Non-pigmented ciliary epithelial cell (primary cell): ENCODE measurements at places on chromosomes 1 and 21.

GRCh38 chr1:6414881-6415626 lies 4.7 kb downstream of the HES2 start:
- DNase-seq, result no peak

- DNase-seq, result no peak
Observed at GRCh38 chr1:230149751-230150584, 82.9 kb downstream of the GALNT2 start.

DNA sequence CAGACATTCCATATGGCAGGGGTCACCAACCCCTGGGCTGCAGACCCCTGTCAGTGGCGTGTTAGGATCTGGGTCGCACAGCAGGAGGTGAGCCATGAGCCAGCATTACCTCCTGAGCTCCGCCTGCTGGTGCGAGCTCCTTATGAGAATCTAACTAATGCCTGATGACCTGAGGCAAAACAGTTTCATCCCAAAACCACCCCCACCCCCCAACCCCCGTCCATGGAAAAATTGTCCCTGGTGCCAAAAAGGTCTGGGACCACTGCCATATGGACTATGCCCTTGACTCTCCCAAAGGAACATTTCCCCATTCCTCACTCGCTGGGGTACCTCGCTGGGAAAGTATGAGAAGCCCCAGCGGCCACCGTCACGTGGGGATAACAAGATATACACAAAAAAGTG lies 6.4 kb upstream of the CPT2 start:
- no peak for DNase-seq

GRCh38 chr1:230798491-230798890 lies 51.3 kb downstream of the CAPN9 start:
- no peak for DNase-seq

DNA sequence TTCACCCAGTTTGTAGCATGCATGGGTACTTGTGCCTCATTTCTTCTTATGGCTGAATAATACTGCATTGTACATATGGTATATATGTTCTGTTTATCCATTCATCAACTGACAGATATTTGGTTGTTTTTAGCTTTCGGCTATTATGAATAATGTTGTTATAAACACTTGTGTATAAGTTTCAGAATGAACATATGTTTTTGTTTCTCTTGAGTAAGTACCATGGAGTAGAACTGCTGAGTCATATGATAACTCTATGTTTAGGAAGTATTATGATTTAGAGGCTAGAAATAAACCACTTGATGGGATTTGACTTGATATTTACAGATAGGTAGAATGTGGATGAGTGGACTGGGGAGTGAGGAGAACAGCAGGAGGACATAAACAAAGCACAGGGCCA lies 48.6 kb downstream of the WNT2B start:
- DNase-seq, result no peak

DNA sequence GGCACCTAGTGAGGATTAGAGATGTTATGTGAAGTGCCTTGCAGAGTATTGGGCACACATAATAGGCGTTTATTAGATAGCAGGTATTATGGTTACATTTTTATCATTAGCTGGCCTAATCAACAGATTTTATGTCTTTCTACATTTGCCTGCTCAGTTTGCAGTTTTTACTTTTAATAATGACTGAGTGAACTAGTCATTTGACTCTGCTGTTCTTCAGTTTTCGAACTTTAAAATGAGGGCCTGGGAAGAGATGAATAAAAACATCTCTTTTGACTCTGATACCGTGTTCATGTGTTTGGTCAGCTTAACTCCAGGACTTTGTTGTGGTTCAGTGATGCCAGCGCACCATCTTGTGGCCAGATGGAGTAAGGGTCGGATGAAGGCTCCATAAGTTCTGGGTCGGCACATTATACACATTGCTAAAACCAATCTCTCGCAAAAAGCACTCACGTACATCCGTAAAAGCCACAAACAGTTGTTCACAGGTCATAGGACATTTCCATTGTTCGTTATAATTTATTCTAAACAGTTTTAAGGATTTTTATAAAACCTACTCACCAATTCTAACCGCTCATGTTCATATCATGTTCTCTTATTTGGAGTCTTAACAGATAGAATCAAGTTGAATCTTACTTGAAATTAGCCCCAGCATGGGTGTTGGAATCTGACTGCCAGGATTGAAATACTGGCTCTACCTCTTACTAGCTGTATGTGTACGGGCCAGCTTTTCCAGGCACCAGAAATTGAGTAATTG lies 78.4 kb upstream of the GPR88 start:
- DNase-seq, result peak; percentile 50

- no peak for DNase-seq
Observed at GRCh38 chr1:53406551-53407235, 52.5 kb upstream of the DMRTB1 start.

- DNase-seq, result no peak
Observed at GRCh38 chr1:1954831-1955441, 35.9 kb upstream of the TMEM52 start.

GRCh38 chr1:225361176-225361575 lies 66.7 kb downstream of the LBR start:
- DNase-seq, result no peak

DNA sequence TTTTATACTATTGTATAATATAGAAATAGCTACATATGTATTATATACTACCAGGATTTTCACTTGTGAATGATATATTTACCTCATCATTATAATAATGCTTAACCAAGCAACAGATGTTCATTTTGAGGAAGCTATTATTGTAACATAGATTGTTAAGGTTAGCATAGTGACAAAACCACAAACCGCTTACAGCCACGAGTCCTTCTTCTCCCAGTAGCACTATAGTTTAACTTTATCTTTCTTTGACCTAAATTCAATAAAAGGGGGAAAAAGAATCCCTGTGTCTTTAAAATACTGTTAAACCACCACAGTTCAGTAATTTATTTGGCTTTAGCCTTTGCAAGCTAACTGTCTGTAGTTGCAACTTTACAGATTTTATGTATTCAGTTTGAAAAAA lies 1039.4 kb upstream of the B3GALT2 start:
- DNase-seq, result no peak

DNA sequence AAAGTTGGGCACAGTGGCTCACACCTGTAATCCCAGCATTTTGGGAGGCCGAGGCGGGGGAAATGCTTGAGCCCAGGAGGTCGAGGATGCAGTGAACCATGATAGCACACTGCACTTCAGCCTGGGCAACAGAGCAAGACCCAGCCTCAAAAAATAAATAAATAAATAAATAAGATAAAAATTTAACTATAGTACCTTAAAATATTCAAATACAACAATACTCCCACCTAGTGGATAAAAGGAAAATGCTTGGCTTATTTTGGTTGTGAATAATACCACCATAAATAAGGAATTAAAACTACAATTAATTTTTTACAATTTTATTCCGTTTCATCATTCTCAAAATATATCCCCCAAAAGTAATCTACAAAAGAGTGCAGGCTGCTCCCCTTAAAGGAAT lies 8.1 kb downstream of the PSMG1 start:
- DNase-seq, result no peak

- DNase-seq, result no peak
Observed at GRCh38 chr1:51230501-51231078, 5.5 kb upstream of the RNF11 start.

- DNase-seq, result no peak
Observed at GRCh38 chr21:38821959-38822682, 16.4 kb downstream of the ETS2 start.

DNA sequence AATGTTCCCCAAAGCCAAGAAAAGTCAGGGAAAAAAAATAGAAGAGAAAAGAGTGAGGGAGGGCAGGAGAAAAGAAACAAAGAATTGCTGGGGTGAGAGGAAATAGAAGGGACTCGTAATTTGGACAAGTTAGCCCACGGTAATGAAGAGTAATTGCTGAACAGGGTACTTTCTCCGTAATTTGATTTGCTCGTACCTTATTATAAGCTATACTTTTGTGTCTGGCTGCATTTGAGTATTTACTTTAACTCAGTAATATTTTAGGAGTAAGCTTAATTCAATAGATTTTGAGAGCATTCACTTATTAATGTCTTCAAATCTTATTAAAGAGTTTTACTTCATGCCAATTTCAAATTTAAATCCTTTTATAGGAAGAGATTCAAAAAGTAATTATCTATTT lies 527.5 kb downstream of the COL11A1 start:
- DNase-seq, result no peak

GRCh38 chr1:2248854-2249558 lies 20.9 kb downstream of the SKI start:
- DNase-seq, result no peak

- DNase-seq, result no peak
Observed at GRCh38 chr21:41160036-41160435, 7.9 kb upstream of the BACE2 start.

DNA sequence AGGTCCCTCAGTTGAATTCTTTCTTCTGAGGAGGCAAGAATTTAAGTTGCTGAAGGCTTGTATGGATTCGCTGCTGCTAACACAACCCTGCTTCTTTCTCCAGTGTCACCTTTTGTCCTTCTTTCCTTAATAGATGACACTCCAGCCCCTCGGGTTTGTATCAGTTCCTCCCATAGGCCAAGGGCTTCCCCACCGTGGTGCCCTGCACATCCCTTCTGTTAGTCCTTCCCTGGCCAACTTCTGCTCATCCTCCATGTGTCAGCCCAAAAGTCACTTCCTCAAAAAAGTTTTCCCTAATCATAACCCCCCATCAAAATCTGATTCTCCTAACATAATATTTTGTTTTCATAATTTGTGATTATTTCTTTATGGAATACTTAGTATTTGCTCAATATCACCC lies 190.4 kb downstream of the RHOU start:
- DNase-seq, result no peak

DNA sequence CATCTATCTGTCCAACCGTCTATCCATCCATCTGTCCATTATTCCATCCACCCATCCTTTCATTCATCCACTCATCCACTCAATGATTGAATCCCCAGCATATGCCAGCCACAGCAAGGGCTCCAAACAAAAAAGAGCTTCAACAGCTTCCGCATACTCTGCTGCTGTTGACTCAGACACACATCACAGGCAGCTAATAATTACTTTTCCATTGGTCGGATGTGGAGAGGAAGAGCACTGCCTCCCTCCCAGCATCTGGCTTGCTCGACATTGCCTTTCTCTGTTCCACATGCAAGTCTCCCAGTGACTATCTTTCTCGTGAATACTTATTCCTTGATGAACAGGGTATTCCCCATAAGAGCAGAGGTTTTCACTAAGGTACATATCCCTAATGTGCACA lies 176.5 kb downstream of the HIVEP3 start:
- peak; percentile 58 for DNase-seq

- DNase-seq, result peak; percentile 70
Observed at GRCh38 chr1:33455539-33456501, 16.6 kb upstream of the ZSCAN20 start.

- peak; percentile 83 for DNase-seq
Observed at GRCh38 chr21:38768471-38769063, 37.2 kb upstream of the ETS2 start.

- DNase-seq, result no peak
Observed at GRCh38 chr1:211581526-211581925, 2.6 kb upstream of the SLC30A1 start.
